ENCODE measurements at places on chromosomes 3 and 15. TPM values are rescaled to one million over a fixed set of nuclear protein-coding genes. Genes with fewer than 3 reads are reported as not detected.

Gene COL6A5
- total RNA-seq: 0.20 TPM

Gene CD80
- total RNA-seq: 0.20 TPM

Gene TGM5
- 0.10 TPM for total RNA-seq

DNA sequence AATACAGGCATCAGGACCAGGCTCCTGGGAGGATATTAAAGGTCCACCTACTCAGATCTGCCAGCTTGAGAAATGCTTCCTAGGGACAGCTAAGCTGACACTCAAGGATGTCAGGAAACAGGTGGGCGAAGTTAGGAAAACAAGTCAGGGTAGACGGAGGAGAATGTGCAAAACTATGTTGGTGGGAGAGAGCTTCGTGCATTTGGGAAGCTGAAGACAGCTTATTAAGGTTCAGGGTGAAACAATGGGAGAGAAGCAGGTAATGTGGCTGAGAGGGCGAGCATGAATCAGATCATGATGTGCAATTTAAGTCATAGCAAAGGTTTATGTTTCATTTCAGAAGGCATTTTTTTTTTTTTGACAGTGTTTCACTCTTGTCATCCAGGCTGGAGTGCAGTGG is 297.2 kb upstream of the ATP10A start:
- H3K4me3 ChIP-seq: no peak overlapping the region
- H3K4me1 ChIP-seq: peaks cover 3% of the 10 kb centered on the region
- no peak for DNase-seq
- no peaks in the 10 kb centered on the region for H3K27me3 ChIP-seq
- no peaks in the 10 kb centered on the region for H3K36me3 ChIP-seq
- no peak overlapping the region for H3K27ac ChIP-seq

GRCh38 chr3:177262396-177262795 is 65.1 kb upstream of the TBL1XR1 start:
- H3K4me1 ChIP-seq: no peaks in the 10 kb centered on the region
- H3K27me3 ChIP-seq: no peaks in the 10 kb centered on the region
- no peaks in the 10 kb centered on the region for H3K36me3 ChIP-seq
- DNase-seq: no peak
- no peak overlapping the region for H3K4me3 ChIP-seq
- no peak overlapping the region for H3K27ac ChIP-seq

DNA sequence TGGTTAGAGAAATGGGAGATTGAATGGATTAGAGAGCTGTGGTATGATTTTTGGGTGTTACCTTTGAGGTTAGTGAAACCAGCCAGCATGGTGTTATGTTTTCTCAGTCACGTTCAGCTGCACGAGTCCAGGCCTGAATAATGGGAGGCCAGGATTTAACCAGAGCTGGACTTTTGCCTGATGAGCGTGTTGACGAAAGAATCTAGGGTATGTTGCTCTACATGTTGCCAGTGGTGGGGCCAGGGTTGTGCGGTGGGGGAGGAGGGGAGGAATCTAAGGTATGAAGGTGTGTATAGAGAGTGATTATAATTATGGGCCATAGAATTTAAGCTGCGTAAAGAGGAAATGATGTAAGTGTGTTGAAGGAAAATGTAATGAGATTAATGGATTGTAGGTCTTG is 22.8 kb downstream of the MINDY2 start:
- DNase-seq: no peak
- no peak overlapping the region for H3K27ac ChIP-seq
- no peaks in the 10 kb centered on the region for H3K27me3 ChIP-seq
- peaks cover 9% of the 10 kb centered on the region for H3K36me3 ChIP-seq
- H3K4me1 ChIP-seq: no peaks in the 10 kb centered on the region

GRCh38 chr15:40054605-40054854 is 15.5 kb upstream of the SRP14 start:
- H3K27me3 ChIP-seq: no peaks in the 10 kb centered on the region
- no peak overlapping the region for H3K4me3 ChIP-seq
- H3K4me1 ChIP-seq: peaks cover 13% of the 10 kb centered on the region

All from spinal cord (tissue), 10 donors.